ENCODE measurements at places on chromosomes 7 and 10.

- DNase-seq, result no peak
Observed at GRCh38 chr7:131957338-131958020, 401.1 kb upstream of the PODXL start.

DNA sequence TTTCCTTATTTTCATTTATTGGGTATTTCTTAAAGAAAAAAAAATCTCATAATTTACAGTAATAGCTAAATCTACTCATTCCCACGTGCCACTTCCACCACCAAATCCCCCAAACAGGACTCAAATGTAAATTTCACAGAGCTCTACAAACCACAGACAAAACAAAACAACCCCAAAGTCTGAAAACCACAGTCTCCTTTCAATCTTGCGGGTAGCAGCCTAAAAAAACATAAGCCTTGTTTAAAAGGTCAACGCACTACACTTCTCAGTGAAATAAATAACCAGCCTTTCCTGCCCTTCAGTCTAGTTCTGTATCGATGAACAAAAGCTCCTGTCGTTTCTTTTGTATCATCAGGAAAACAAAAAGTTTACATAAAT, 121.8 kb upstream of the AFAP1L2 start:
- peak; percentile 41 for DNase-seq

- no peak for DNase-seq
Observed at GRCh38 chr7:132997505-132997904, 84.4 kb downstream of the CHCHD3 start.

DNA sequence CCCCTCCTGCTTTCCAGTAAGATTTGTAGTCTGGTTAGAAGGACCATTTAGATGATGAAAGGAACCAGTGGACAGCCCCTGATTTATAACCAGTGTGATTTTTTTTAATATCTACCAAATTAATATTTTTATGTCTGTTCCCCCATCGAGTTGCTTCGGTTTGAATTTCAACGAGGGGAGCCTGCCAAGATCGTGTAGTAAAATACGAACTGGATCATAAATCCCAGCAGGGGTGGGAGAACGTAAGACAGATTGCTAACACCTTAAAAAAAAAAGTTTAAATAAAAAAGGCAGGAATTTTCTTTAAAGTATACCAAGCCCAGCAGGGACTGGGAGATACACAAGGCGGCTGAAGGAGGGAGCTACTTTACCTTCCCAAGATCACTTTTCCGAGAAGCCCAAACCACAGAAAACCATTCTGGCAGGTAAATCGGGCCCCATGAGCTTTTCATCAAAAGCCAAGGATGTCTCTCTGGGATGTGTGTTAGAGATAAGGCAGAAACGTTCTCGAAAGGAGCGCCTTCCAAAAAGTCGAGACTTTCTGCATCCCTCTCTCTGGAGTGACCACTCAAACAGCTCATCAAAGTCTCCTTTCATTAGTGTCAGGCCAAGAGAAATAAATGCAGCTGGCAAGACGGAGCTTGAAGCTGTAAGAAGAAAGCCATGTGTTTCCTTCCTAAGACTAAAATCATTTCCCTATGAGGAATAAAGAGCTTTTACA, 270.5 kb upstream of the NFE2L3 start:
- no peak for DNase-seq

DNA sequence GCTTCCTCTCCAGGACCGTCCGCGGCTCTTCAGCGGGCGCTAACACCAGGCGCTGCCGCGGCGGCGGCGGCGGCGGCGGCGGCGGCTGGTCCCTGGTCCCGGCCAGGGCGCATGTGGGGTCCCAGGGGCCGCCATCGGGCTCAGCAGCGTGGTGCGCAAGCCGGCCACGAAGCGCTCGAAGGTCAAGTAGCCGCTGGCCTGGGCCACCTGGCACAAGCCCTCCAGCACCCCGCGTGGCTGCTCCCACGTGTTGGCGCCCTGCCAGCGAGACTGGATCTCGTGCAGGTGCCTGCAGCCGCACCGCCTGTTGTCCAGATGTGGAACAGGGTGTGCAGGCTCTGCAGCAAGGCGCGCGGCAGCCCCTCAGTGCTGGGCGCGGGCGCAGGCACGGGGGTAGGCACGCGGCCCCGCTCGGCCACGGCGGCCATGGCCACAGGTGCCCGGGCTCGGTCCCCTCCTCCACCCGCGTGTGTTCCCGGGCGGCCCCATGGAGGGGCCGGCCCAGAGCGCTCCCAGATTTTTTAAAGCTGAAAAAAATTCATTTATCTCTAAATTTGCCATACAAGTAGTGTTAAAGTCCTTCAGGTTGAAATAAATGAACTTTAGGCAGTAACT, 884.2 kb upstream of the ZNF722 start:
- DNase-seq, result no peak

DNA sequence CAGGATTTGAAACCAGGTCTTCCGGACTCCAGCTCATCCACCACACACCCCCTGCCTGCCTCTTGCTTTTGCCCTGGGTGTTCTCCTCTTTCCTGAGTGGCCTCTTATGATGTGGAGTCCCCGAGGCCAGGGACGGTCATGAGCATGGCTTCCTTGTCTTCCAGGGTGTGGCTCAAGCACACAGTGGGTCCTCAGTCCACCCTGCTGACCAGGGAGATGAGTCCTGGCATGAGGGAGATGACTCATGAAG, 32.8 kb downstream of the DNAJB12 start:
- no peak for DNase-seq

DNA sequence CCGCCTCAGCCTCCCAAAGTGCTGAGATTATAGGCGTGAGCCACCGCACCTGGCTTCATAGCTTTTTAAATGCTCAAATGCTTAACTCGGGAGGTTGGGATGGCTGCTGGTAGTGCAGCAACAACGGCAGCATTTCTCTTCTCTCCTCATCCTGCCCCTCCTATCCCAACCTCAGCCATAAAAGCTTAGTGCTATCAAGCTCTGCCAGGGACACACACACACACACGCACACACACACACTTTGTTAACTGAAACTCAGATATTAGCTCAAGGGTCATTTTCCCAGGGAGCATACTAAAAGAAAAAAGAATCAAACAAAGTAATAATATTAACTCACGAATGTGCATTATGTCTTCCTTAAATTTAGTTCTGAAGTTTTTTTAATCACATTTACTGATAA, 63.0 kb upstream of the HPS1 start:
- no peak for DNase-seq

GRCh38 chr7:7183061-7183837, 905 bp downstream of the C1GALT1 start:
- peak; percentile 55 for DNase-seq

DNA sequence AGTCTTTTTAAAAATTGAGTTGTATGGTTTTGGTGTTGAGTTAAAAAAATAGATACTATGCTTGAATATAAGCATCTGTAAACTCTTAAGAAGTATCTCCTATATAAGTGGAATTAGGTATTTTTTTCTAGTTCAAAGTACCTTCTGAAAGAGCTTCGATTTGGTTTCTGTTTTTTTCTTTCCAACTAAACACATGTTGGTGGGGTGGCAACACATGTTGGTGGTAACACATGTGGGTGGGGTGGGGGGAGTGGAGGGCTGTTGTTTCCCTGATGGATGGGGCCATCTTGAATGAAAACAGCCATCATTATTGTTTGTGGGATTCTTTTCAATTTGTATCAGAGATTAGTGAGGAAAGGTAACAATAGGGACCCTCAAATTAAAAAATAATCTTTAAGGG, 178.9 kb downstream of the STK31 start:
- no peak for DNase-seq

DNA sequence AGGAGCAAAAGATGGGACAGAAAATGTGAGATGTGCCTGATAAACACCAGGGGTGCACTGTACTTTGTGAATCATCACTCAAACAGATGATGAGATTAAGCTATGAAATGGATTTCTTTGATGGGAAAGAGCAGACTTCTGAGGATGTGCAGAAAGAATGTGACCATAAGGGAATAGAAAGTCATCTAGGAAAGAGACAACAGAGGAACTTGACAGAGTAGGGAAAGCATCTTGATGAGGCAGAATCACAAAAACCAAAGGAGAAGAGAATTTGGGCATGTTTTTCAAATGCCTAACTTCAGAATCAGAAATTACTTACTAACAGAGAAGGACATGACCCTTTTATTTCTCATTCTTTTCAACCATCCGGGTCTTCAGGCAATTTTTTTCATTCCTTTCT, 82.4 kb upstream of the LRRTM3 start:
- DNase-seq, result no peak

- DNase-seq, result no peak
Observed at GRCh38 chr7:158506626-158507025, 81.0 kb downstream of the PTPRN2 start.

DNA sequence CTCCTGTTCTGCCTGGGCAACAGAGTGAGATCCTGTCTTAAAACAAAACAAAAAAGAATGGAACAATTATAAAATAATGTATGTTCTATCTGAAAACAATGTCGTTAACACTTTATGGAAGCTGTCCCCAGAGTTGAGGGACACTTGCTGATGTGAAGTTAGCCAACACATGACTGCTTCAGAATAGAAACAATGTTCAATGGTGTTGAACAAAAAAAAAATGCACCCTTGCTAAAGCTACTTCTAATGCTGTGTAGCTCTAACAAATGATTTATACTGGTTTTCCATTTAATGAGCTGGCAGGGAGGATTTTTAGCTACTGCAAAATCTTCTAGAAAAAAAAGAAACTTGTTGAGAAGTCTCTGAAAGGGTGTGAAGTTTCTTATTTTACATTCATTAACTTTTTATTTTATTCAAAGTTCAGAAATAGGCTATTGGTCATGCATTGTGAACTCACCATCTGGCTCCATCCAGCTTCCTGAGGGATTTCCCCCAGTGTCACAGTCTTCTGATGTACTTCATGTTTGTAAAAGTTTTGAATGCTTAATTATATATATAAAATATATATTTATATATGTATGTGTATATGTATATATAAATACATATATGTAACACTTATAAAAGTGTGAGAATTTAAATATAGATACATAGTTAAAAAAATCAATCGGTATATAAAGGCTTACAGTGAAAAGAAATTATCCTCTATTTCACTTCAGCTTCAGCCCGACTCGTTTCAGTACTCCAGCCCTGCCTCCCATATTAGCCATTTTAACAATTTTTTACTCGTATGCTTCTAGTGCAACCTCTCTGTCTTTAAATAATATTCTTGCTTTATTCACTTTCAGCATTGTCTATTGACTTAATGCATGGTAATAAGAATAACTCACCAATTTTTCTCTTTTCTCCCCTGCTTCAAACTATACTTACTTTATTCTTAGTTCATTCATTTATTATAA, 35.0 kb downstream of the HDAC9 start:
- DNase-seq, result no peak

GRCh38 chr10:25017154-25017590, 760 bp downstream of the THNSL1 start:
- peak; percentile 20 for DNase-seq

DNA sequence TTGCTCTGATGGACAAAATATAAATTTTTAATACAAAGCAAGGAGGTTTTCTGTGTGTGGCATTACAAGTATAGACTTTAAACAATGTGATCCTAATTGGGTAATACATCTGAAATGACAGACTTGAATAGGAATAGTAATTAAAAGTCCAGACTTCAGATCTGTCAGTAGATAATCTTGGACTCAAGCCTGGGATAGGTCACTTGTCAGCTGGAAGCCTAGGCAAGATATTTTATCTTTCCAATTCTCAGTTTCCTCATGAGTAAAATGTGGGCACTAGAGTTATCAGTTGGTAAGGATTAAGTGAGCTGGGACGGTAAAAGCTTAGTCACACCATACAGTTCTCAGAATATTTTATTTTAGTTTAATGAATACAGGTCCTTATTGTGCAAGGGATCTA, 10.4 kb upstream of the ZMYND11 start:
- no peak for DNase-seq

- DNase-seq, result no peak
Observed at GRCh38 chr10:3797750-3798149, 12.7 kb upstream of the KLF6 start.

DNA sequence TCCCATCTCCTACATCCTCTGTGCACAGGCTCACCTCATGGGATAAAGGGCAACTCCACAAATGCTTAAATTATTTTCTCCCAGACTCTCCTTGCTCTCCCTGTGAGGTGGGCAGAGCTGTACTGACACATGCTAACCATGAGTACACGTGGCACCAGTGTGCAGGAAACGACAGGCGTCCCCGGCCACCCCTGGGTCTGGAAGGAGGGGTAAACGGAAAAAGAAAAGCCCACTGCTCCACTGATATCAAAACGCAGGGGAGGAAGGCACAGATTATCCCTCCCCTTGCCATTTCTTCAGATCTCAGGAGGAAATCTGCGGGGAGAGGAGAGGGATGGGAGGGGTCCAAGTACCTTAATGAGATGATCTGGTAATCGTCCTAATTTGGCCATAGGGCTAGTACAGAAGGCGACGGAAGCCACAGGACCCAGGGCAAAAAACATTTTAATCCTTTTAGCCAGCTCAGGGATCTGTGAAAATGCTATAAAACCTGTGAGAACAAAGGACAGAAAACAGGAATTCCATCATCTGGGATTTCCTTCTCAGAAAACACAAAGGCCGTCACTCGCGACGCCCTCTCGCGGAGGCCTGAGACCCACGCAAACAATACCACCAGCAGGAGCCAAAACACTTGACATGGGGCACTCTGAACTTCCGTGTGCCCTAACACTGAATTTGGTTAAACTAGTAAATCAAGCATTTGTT, 17.8 kb upstream of the CH25H start:
- no peak for DNase-seq
